Activated CD8-positive, alpha-beta memory T cell treated with anti-CD3 and anti-CD28 coated beads for 48 hours (primary cell): ENCODE measurements at places on chromosomes 7 and 10.

DNA sequence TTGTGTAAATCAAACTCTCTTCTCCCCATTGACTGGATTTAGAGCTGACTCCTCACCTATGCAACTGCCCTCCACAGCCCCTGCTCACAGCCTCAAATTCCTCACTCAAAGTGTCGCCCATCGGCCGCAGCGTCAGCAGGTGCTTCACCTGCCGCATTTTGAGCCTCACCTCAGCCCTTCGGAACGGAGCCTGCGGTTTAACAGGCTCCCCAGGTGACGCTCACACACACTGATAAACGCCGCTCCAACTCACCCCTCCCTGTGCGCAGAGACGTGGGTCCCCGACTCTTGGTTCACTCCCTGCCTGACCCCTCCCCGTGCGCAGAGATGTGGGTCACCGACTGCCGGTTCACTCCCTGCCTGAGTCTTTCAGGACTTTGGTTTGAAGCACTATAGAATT, 57.1 kb downstream of the CARD11 start:
- no peak for DNase-seq

GRCh38 chr7:46571996-46572395, 650.9 kb upstream of the IGFBP3 start:
- DNase-seq = no peak

- DNase-seq = no peak
These were observed 61.7 kb downstream of the PWWP2B start for GRCh38 chr10:132458586-132459300.

DNA sequence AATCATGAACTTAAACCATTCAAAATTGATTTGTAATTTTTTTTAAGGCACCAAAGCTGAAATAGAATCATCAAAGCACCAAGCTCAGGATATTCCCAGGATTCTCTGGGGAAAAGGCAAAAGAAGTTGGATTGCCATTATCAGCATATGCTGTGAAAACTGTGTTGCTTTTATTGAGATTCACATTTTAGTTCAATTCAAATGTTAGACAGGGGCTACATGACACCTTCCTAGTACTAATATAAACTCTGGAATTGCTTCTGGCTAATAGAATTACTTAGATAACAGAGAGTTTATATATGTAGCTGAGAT, 4.3 kb upstream of the NDST2 start:
- no peak for DNase-seq

DNA sequence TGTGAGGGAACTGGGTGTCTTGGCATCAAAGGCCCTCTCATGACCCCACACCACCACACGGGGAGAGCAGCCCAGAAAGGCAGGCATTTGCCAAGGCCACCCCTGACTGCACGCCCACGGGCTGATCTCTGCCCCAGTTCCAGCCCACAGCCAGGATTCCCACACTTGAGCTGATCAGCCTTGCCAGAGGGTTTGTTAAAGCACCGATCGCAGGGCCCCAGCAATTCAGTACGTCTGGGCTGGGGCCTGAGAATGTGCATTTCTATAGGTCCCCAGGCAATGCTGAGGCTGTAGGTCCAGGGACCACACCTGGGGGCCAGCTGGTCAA, 103.9 kb downstream of the TNS3 start:
- no peak for DNase-seq

DNA sequence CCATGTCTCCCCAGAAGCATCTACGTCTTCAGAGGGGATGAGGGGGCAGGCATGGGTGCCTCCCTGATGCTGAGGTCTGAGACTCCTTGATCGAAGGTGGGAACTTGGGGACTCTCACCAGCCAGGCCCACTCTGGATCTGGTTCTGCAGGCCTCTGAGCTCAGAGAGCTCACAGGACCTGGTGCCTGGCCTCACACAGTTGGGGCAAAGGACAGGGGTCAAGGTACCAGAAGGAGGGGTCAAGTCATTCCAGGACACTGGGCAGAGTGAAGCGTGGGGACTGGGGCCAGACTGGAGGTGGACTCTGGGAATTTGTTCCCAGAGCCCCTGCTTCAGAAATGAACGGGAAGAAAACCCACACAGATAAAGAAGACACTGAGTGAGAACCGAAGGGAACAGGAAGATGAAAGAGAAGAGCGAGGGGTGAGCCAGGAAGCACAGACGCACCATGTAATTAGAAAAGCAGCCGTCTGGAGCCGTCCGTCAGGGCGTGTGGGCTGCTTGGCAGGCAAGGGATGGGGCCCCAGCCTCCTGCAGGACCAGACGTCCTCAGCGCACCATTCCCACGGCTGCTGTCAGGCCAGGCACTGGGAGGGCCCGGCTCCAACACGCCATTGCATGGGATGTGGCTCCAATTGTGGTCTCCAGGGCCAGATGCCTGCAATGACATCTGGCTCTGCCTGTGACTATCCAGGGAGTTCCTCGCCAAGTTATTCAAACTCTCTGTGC, 47.7 kb downstream of the ZCCHC24 start:
- no peak for DNase-seq

- DNase-seq = no peak
These were observed 5.1 kb downstream of the SH2D4B start for GRCh38 chr10:80542652-80543318.

DNA sequence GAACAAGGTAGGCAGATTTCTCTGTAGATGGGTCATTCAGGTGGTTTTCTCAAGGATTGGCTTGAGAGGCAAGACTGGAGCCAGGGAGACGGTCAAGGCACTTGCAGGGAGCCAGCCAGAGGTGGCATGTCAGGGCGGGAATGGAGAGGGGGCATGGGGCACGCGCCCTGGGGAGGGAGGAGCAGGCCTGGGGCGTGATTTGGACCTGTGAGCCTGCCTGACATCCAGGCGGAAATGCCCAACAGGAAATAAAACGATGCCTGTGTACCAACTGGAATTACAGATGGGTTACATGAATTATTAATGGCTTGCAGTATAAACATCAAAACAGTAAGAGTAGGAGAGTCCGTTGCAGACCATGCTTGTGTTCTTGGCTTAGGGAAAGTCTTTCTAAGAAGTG, 8.6 kb upstream of the SUN1 start:
- no peak for DNase-seq

- no peak for DNase-seq
These were observed 196.8 kb upstream of the POT1 start for GRCh38 chr7:125126376-125126775.
